ENCODE measurements at places on chromosomes 5 and 9.
A peak's percentile ranks its signal among the peaks of the same experiment; 100 is the strongest.

DNA sequence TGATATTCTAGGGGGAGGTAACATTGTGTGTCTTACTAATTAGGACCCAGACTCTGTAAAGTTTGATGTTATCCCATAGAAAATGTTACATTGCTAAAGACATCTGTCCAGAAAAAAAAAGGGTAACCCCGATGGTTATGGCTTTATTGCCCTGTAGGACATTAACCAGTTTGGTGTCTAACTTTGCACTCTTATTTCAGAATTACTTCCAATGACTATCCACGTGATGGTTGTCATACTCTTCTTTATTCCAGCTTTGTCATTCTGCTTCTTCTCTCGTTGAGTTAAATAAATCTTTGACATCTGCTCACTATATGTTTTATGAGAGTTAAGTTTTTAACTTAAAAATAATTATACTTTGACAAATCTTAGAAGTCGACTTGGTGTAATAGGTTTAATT, 180.4 kb upstream of the ANKRD55 start:
- no peak for DNase-seq

- no peak for DNase-seq
Observed at GRCh38 chr9:125444166-125444565, 182.5 kb downstream of the GAPVD1 start.

GRCh38 chr5:135660826-135661575, 82.2 kb upstream of the CXCL14 start:
- DNase-seq = no peak

DNA sequence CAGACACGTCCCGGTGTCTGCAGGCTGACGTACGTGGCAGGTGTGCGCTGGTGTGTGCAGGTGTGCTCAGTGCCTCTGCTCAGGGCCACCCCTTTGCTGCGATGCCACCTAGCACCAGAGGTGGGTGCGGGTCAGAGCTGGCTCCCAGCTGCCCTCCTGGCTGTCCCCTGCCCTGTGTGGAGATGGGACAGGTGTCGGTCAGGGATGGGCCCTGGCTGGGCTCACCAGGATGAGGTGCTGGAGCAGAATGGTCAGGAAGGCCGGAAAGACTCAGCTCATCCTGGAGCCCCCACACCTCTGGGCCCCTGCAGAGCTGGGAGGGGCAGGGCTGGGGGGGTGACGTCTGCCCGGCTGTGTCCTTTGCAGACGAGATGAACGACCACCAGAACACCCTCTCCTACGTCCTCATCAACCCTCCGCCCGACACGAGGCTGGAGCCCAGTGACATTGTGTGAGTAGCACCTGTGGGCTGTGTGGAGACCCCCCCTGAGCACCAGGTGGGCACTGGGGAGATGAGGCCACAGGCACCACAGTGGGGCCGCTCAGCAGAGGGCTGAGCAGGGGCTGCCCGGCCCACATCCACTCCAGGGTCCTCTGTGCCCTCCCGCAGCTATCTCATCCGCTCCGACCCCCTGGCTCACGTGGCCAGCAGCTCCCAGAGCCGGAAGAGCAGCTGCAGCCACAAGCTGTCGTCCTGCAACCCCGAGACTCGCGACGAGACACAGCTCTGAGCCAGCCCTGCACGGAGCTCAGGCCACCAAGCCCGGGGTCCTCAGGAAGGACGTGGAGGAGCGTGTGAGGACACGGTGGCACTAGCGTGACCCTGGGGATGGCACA, 89.7 kb downstream of the KCNT1 start:
- peak; percentile 11 for DNase-seq

DNA sequence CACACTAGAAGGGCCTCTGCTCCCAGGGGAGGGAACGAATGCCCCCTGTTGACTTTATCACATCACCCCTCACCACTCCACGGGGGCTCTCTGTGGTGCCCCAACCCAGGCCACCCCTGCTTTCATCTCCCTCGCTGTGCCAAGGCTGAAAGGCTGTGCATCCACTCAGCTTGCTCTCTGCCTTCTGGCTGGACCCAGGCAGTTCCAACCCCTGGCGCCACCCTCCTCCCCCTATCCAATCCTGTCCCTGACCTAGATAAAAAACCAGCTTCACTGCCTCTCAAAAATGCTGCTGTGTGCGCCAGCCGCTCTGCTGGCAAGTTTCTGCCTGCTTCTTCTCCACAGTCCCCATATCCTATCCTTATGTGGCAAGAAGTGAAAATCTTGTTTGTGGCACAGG, 22.4 kb upstream of the CORO2A start:
- DNase-seq = no peak
